GM12878 (cell line): ENCODE measurements at places on chromosomes 6 and 20. TPM values are rescaled to one million over a fixed set of nuclear protein-coding genes. Genes with fewer than 3 reads are reported as not detected.

CUL9 gene
- polyA plus RNA-seq = 14.6 and 17.8 TPM in 2 replicates

SAMD5 gene
- not detected in 2 replicates for polyA plus RNA-seq

TCP11 gene
- not detected in 2 replicates for polyA plus RNA-seq

HMGN4 gene
- polyA plus RNA-seq = 85.8 and 94.4 TPM in 2 replicates

GSS gene
- 114 and 120 TPM in 2 replicates for polyA plus RNA-seq

PRDM1 gene
- 13.6 and 14.9 TPM in 2 replicates for polyA plus RNA-seq

SPATS1 gene
- polyA plus RNA-seq = not detected in 2 replicates

LY86 gene
- 186 and 194 TPM in 2 replicates for polyA plus RNA-seq

SNX3 gene
- polyA plus RNA-seq = 161 and 162 TPM in 2 replicates

FOXF2 gene
- polyA plus RNA-seq = not detected in 2 replicates

- DNase-seq = no peak
Measured at GRCh38 chr20:46073443-46073842, 16.3 kb downstream of the NCOA5 start.

DNA sequence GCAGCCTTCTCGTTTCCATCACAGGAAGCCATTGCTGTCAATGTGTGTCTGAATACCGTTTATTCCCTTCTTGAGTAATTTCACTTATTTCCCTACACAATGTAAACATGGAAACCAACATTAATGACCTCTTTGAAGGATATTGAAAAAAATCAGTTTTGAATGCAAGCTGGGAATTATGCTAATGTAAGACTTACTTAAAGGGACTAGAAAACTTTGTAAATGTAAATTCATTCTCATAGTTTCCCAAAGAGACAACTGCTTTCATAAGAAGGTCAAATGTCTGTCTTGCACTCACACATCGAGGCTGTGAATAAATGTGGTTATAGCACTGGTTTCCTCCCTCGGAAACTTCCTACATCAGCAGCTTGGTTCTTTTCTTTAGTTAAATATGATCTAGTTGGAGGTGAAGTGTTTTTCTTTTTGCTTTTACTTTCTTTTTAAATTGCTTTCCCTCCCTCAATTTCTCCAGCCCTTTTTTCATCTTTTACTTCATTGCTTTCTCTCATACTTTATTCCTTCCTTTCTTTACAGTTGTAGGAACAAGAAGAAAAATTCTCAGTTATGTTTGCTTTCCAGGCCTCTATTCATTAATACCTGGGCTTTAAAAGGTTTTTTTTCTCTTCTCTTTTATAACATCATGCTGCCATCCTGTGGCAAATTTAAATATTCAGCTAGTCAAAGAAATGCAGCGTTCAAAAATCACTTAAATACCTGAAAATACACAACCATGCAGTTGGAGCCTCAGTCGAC, 108.3 kb downstream of the TNFAIP3 start:
- peak; percentile 53 for DNase-seq

- no peak for DNase-seq
Measured at GRCh38 chr6:127517693-127518092, 1.4 kb downstream of the MTCL3 start.

DNA sequence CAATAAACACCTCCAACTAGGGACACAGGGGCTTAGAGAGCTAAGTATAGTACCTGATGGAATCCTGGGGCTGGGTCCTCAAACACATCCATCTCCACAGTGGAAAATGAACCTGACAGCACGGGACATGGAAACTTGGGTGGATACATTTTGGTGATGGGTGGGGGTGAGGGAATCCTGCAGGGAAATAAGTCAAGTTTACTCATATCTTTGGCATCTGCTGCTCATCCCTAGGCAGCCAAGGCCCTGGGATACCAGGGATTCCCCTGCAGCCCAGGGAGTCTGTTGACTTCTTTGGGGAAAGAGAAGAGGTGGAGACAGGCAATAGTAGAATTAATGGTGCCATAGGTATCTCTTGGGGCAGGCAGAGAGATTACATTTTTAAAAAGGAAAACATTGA, 6.6 kb downstream of the APOBEC2 start:
- DNase-seq = no peak

GRCh38 chr6:151325075-151326050, 66.0 kb downstream of the ZBTB2 start:
- DNase-seq = no peak

GRCh38 chr6:169172946-169173345, 80.7 kb downstream of the THBS2 start:
- no peak for DNase-seq

- DNase-seq = no peak
Measured at GRCh38 chr6:133871131-133871530, 17.8 kb upstream of the TCF21 start.

DNA sequence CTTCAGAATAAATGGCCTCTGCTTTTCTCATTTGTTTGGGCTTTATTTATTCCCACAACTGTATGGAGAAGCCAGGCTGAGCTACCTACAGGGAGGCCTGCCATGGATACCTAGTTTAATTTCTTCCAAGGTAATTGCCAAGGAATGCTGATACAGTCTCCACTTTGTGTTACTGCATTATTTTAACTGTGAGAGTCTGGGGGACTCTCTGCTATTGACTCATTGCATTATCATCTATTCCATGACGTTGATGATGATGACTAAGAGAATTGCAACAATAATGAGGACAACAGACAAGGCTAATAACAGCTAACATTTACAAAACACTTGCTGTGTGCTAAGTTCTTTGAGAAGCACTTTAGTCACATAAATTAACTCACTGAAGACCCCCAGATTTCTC, 88.3 kb upstream of the COL21A1 start:
- DNase-seq = no peak

GRCh38 chr6:82208913-82209312, 38.6 kb downstream of the IBTK start:
- no peak for DNase-seq

DNA sequence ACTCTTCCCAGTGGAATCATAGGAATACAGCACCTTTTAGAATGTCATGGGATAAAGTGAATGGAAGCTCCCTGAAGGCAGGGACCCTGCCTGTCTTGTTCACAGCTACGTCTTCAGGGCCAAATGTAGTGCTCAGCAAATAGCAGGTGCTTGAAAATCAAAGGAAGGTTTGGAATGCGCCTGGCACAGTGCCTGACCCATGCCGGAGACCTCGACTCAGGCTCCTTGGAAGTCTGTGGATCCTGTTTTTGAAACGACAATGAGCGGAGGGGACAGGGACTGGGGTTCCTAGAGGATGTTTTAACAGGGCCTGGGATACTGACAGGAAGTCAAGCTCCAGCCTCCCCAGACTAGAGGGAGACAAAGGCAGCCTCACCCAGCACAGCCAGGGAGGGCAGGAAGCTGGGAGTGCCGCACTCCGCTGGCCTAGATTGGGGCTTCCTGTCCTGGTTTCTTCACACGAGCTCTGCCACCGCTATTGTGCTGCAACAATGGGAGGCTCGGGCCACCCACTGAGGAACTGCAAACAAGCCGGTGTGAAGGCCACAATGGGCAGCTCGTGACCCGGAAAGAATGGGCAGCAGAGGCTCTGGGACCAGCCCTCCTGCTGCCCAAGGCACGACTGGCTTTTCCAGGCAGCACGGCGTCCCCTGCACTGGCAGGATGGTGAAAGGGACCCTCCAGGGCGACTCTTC, 76.7 kb downstream of the PREX1 start:
- DNase-seq = no peak

DNA sequence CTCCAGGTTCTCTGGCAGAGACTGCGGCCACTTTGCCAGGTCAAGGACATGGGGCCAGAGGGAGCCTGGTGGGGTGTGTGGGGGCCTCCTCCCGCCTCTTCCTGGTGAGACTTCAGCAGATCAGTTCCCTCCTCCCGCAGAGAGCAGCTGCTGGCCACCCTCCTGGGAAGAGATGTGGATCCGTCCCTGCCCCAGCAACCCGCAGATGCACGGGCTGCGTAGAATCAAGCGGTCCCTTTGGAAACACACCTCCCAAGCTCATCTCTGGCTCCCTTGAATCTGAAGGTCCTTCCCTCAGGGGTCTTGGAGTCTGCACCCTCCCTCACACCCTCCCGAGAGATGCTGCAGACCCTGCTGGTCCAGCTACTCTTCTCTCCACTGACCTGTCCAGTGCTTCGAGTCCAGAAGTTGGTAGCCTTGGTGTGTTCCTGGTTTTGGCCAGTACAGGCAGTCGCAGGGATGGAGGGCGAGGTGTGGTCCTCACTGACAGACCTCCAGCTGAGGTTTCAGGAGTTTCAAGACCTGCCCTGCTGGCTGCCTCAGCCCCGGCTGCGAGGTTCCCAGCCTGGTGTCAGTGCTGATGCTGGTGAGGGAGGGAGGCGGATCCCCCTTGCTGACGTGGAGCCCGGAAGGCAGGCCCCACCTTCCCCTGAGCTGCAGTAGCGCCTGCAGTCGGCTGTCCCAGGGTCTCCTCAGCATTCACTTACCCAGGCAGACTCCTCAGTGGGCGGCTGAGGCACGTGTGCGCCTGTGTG, at the start of gene NPBWR2:
NPBWR2 (minus strand) TSS at position 585 of the 755 bp plus-strand sequence. CDS start 734 bp downstream, outside the sequence.
- DNase-seq = no peak

DNA sequence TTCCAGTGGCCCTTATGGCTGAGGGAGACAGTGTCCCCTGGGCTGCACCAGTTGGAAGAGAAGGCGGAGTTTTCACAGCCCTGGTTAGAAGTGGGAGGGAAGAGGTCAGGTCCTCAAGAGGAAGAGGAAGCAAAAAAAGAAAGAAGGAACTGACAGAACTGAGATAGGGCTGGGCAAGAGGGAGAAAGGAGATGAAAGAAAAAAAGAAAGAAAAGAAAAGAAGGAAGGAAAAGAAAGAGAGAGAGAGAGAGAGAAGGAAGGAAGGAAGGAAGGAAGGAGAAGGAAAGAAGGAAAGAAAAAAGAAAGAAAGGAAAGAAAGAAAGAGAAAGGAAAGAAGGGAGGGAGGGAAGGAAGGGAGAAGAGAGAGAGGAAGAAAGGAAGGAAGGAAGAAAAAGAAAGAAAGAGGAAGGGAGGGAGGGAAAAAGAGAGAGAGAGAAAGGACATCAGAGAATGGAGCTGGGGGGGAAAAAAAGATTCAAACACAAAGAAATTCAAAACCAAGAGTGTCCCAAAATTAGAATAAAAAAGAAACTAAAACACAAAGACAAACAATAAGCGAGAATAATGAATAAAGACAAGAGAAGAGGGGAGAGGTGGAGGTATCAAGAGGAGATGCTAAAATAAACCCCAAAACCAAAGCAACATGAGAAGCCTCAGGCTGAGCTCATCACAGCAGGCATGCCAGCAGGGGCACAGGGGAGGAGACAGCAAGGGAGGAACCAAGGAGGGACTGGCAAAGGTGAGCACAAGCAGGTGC, 5.3 kb upstream of the FUCA2 start:
- DNase-seq = no peak
